ENCODE measurements at places on chromosomes 5 and 9.

- DNase-seq = no peak
Measured at GRCh38 chr9:3971391-3972082, 328.3 kb downstream of the GLIS3 start.

- DNase-seq = peak; percentile 40
Measured at GRCh38 chr9:95316794-95317118, 753 bp downstream of the FANCC start.

DNA sequence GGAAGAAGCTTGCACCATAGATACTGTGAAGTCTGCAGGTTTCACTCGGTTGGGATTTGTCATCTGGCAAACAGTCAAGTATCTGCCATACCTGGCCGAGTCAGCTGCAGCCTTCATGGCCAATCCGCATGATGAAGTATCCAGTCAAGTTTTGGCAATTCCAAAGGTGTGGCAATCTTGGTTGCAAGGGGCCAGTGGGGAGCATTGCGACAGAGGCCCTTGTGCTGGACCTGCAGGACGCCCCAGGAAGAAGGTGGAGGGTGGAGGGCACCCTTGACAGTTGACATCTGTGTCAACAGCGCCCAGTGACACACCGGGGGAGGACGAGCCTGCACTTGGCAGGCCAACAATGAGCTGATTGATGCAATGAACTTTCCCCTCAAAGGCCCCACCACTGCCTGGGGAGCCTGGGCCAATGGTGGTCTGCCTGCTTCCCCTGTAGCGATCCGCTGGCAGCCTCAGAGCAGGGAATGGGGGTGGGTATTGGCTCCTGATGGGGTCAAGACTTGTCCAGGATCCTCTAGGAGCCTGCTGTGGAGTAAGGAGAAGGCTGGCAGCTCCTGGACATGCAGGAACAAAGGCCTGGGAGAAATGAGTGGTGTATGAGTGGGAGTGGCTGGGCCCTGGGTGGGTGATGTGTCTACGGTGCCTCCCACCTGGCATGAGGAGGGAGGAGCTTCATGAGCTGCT is 122.8 kb upstream of the PITX1 start:
- DNase-seq = no peak

GRCh38 chr5:149210968-149211490 is 60.6 kb upstream of the AFAP1L1 start:
- DNase-seq = no peak

DNA sequence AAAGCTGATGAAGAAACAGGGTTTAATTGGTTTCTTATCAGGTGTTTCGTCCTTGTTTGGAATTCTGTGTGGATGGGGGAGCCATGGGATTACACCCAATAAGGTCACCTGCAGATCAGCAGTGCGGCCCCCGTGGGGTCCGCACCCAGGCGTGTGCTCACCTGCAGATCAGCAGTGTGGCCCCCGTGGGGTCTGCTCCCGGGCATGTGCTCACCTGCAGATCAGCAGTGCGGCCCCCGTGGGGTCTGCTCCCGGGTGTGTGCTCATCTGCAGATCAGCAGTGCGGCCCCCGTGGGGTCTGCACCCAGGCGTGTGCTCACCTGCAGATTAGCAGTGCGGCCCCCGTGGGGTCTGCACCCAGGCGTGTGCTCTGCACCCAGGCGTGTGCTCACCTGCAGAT is 41.7 kb upstream of the CEP72 start:
- DNase-seq = no peak

GRCh38 chr9:29773676-29774075 is 2200.4 kb upstream of the C9orf72 start:
- no peak for DNase-seq

- DNase-seq = no peak
Measured at GRCh38 chr5:128498844-128499455, 39.1 kb downstream of the FBN2 start.

- no peak for DNase-seq
Measured at GRCh38 chr5:124841829-124842712, 95.6 kb upstream of the ZNF608 start.

DNA sequence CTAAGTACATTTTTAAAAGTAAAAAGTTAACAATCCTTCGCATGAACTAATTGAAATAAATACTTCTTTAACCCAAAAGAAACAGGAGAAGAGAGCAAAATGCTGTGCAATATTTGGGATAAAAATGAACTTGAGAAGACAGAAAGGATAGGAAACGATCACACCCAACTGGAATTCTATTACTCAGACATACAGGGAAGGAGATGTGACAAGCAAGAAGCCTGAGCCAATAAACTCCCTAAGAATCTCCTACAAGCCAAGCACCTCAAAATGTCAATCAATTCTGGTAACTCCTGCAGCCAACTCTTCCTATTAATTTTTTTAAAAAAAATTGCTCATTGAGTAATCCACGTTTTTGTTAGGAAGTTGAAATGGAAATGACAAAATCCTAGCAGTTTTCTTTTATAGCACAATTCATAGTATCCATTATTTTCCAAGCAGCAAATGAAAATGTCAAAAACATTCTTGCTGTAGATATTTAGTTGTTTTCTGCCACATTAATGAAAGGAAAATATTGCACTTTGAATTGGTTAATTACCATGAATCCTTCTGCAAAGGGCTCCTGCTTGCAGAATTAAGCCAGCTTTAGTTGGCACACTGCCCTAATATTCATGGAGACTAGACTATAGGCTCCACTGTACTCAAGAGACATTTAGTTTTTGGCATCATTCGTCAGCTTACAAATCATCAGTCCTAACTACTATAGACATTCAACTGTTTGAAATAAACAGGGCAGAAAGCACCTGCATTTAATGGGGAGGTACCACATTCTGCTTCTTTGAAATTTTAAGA is 89.0 kb downstream of the RFX3 start:
- no peak for DNase-seq

GRCh38 chr5:2134543-2135292 is 252.0 kb upstream of the IRX4 start:
- DNase-seq = no peak

- no peak for DNase-seq
Measured at GRCh38 chr5:135831439-135831838, 3.0 kb upstream of the SLC25A48 start.

DNA sequence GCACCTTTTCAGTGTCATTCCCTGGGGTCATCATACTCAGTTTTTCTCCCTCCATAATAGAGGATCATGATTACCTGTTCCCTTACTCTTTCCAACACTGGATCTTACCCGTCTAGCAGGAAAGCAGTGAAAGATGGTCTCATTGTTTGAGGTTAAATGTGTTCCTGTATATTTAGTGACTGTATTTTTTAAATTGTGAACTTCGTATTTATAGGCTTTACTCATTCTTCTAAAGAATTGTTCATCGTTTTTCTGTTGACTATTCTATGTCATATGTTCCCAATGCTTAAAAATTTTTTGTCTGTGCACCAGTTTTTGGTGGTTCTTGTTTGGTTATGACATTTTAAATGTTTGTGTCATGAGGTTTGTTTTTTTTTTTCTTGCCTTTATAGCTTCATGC is 204.8 kb upstream of the OTULINL start:
- no peak for DNase-seq

DNA sequence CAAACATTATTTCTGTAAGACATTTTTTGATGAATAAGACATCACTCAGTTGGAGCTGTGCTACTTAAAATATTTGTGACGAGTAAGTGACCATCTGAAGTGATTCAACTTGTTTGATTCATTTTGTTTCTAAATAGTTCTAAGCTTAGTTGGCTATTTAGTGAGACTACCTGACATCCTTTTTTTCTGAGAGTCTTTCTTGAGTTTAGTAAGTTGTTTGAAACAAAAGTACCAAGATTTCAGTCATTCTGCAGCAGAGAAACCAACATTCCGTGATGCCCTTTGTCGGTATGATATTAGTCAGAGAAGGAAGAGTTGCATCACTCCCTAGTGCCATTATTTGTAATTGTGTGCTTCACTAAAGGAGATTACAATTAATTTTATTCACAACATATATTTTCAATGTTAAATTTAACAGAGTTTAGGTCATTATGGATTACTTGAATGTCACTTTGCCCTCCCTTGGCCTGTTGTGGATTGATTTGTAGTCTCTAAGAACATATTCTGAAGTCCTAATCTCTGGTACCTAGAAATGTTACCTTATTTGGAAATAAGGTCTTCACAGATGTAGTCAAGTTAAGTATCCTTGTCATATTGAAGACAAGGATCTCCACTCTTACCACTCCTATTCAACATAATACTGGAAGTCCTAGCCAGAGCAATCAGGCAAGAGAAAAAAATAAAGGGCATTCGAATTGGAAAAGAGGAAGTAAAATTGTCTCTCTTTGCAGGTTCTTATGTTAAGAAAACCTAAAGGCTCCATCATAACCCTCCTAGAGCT is 212.2 kb downstream of the PCSK1 start:
- DNase-seq = no peak

- DNase-seq = no peak
Measured at GRCh38 chr9:90523958-90524357, 118.7 kb downstream of the DIRAS2 start.

DNA sequence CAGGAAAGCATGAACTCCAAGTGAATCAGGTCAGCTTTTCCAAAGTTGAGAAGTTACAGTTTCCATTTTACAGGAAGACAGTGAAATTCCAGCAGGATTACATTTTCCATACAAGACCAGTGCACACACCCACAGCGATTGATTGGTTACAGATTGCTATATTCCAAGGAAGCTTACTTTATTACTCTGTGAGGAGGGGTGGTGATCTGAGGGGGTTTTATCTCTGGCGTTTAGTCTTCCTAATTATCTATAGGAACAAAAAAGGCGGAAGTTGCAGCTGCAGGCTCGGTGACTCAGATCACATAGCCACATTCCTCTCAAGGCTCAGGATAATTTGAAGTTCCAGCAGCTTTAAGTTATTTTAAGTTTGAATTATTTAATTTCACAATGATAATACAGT is 450.4 kb upstream of the NMUR2 start:
- no peak for DNase-seq

DNA sequence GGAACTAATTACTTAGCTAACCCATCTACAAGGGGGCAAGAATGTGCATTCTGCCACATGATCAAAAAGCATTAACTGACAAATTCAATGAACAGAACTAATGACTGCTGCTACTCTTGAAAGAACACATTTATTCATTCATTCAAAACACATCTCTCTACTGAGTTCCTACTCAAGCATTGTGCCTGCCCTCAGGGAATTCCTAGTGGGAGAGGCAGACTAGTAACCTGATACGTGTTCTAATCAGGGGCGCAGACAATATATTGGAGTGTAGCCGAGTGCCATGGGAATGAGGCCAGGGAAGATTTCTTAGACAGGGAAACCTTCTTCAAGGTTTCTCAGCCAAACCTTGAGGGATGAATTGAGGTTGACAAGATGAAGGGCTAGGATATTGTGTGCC is 56.7 kb upstream of the PAPPA start:
- DNase-seq = no peak

DNA sequence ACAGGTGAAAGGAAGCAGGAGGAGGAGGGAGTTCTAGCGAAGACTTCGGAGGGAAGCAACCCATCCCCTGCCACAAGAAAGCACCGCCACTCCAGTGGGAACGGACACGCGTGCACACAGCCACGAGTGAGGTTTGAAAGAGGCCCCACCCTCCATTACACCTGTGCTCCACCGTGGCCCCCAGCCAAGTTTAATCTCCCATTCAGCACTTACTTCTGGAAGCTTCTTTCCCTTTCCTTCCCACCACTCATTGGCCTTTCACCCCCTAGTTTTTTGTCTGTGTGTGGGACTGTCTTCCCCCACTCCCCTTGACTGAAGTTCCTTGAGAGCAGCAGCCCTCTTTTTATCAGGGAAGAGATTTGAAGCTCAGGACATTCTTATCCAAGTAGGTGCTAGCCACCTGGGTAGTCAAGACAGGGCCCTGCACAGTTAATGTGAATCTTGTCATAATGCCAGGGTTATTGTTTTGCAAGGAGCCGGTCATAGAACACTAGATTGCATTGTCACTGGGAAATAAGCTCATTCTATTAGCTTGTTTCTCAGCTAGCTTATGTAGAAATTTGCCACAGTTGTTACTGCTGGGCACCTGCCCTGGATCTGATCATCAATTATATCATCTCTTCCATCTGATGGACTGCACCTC is 256.0 kb downstream of the DOCK8 start:
- no peak for DNase-seq

DNA sequence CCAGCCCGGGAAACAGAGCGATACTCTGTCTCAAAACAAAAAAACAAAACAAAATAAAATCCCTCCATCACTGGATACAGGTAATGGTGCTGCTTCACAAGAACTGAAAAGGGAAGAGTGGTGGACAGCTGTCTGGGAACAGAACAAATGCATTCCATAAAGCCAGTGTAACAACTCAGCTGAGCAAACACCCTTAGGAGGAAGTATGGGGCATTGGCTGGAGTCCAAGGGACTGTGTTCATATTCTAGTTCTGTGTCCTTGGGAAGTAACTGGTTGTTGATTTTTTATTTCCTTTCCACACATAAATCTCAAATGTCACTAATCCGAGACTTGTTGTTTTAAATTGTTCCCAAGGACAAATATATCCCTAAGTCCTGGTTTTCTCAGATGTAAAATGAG is 38.3 kb downstream of the HTR1A start:
- no peak for DNase-seq

GRCh38 chr5:35877655-35878054 is 21.0 kb downstream of the IL7R start:
- no peak for DNase-seq

DNA sequence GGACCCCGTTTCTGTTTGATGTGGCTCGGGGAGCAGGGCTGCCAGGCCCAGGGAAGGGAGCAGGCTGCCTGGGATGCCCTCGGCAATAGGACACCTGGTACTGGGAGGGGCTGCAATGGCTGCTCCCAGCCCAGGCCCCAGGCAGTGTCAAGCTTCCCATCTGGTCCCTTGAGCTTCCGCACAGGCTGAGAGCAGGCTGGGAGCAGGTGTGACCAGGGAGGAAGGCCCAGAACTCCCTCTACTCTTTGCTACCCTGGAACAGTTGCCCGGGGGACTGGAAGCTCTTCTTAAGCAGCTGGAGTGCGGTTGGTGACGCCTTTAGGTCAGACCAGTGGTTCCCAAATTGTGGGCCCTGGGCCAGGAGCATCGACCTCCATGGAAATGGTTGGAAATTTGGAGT is 186.9 kb downstream of the GADD45G start:
- no peak for DNase-seq

GRCh38 chr5:22053195-22053594 is 799.9 kb downstream of the CDH12 start:
- DNase-seq = no peak

DNA sequence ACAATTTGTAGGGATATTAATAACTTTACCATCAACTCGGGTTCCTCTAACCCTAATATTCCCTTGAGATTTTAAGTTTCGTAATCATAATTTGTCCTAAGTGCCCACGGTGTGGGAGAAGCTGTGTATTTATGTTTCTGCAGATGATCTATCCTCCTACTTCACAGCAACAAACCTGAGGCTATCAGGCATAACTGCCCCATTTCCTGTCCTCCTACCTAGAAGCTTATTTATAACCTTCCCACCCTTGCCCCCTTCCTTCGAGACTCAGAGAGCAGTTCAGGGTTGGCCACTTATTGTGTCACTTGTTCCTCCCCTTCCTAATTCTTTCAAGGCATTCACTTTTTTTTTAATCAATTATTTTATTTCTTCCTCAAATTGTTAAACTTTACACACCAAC is 29.6 kb upstream of the LCP2 start:
- DNase-seq = no peak

DNA sequence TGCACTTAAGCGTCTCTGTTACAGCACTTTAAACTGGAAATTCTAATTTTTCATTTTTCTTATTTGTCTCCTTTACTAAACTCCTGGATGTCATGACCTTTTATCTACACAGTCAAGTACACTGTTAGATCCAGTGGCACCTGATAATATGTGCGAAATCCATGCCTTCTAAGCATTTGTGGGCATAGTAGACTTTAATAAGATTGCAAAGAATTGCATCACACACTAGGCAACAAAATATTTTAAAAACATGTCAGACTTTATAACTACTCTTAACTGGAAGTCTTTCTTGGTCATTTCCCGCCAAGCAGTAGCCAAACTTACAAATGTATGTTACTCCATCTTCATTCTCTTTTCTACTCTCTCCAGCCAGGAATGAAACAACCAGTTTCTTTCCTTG is 5.0 kb upstream of the SPINK1 start:
- DNase-seq = no peak
